Fibroblast of the aortic adventitia (primary cell): ENCODE measurements at places on chromosomes 11 and 22.

DNA sequence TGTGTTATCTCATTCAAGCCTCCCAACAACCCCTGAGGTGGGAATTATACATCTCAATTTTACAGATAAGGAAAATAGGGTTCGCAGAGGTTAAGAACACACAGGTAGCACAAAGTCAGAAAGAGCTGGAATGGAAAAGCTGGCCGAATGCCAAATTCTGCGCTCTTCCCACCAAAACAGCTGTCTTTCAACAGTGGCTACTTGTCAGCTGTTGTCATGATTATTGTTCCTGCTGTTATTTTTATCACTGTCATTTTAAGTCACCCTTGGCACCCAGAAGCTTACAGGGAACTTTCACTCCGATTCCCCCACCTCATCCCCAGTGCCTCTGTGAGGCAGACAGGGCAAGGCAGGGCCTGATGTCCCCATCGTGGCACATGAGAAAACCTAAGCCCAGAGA, 74.5 kb upstream of the CSNK2A3 start:
- DNase-seq = no peak

DNA sequence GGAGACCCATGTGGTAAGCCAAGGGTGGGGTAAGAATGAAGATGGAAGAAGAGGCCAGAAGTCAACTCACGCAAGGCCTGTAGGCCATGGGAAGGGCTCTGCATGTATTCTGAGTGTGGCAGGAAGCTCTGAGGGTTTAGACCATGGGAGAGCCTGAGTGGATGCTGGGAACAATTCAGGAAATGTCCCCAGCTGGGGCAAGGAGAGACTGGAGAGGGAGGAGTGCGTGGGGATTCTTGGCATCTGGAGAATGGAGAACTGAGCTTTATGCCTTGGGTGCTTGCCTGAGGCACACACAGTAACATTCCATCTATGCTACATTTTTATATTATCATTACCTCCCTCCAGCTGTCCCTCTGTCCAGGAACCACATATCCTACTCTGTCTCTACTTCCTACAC, 50.4 kb upstream of the CD82 start:
- DNase-seq = peak; percentile 12

DNA sequence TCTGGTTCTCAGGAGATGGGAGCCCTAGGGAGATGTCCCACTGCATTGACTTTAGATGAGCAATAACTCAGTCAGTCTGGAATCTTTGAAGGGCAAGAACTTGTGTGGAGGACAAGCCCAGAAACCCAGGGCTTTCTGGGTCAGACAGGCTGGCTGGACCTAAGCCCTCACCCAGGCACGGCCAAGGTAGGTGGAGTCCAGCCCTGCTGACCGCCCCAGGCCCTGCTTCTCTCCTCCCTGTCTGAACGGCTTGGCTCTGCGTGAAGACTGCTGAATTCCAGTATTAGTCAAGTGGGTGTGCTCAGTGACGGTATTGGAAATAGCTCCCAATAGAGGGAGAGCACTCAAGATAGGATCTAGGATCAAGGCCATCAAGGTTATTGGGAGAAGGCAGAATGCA, 6.1 kb downstream of the CXCR5 start:
- peak; percentile 91 for DNase-seq

- no peak for DNase-seq
These were observed 26.0 kb downstream of the IL10RA start for GRCh38 chr11:118012083-118012669.

GRCh38 chr11:27467181-27467913, 5.2 kb downstream of the LGR4 start:
- no peak for DNase-seq

DNA sequence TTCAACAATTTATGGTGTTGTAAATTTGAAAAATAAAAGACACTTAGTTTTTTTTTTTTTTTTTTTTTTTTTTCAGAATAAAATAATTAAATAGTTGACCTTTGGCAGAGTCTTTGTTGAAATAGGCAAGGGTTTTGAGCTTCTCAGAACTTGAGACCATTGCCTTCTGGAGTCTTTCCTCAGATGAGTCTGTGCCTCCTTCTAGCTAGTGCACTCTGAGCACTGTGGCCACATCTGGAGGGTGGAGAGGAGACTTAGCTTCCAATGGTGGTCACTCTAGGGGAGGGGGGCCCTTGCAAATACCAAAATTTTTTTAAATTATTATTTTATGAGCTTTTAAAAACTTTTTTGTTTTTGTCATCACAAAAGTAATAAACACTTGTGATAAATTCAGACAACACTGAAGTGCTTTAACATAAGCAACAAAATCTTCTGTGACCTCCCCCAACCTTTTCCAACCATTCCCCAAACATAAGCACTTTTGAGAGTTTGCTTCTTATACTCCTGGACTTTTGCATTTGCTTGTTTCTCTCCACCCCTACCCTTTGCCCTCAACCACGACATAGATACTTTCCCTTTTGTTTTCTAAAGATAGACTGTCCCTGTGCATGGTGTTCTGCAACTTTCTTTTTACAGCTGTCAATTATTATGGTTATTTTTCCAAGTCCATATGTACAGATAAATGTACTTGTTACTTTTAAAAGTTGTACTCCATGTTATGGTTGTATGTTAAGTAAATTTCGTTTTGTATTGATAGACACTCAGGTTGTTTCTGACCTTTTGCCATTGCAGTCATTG, 41.1 kb downstream of the BMAL1 start:
- no peak for DNase-seq

DNA sequence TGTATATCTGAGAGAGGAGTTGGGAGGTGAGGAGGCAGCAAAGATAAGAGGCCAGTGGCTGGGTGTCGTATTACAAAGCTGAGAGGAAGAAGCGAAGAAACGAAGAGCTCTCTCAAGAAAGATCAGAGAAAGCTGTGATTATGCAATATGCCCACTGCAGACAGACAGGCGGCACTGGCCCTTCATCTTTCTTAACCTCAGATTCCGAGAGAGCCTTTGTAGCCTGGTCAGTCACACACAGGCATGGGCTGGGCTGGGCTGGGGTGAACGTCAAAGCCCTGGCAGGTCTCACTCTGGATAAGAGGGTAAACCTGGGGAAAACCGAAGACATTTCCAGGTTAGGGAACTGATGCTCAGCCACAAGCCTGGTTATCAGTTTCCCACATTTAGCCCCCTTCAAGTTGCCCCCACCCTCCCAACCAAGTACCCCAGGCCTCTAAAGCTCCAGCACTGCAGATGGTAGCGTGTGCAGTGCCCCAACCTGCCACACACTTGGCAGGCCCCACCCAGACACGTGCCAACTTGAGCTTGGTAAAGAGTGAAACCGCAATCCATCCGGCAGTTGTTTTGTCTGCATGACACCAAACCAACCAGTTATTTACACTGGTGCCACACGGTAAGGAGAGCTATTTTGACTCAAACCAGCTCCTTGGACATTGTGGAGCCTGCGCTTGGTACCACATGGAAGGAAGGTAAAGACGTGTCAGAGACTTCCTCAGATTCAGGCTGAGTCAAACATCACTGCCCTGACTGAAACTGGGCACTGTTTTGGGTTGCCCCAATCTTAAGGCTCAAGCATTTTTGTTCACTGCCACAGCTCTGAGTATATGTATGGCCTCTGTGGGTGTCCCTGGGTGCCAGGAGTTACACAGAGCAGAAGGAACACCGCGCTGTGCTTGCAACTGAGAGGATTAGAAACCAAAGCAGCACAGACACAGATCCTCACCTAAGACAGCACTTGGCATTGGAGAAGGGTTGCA, 135.9 kb downstream of the FDX1 start:
- DNase-seq = peak; percentile 44

- no peak for DNase-seq
These were observed 33.5 kb upstream of the FAM181B start for GRCh38 chr11:82767123-82767522.

GRCh38 chr11:114131461-114131864, 72.0 kb downstream of the ZBTB16 start:
- DNase-seq = no peak

GRCh38 chr11:9688716-9689511, 25.0 kb downstream of the SWAP70 start:
- DNase-seq = peak; percentile 98

DNA sequence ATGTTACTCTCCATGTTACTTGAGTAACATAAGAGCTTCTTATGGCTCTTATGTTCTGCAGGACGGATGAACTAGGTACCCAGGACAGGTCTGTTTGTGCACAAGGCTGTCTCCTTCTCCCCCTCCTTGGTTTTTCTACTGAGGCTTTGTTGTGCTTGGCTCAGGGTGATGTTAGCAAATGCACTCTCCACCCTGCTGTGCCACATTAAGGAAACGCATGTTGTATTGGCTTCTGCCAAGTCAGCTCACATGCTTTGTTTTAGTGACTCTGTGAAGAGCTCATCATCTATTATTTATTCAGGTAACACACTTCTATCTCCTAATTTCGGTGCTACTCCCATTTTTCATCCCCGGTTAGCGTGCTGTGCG, 108.3 kb downstream of the PTPRJ start:
- DNase-seq = peak; percentile 47

- no peak for DNase-seq
These were observed 11.9 kb downstream of the APOL2 start for GRCh38 chr22:36227396-36227795.

- DNase-seq = no peak
These were observed 57.3 kb upstream of the SORL1 start for GRCh38 chr11:121394785-121395184.

- no peak for DNase-seq
These were observed 7.3 kb upstream of the PDE2A start for GRCh38 chr11:72681226-72682153.

DNA sequence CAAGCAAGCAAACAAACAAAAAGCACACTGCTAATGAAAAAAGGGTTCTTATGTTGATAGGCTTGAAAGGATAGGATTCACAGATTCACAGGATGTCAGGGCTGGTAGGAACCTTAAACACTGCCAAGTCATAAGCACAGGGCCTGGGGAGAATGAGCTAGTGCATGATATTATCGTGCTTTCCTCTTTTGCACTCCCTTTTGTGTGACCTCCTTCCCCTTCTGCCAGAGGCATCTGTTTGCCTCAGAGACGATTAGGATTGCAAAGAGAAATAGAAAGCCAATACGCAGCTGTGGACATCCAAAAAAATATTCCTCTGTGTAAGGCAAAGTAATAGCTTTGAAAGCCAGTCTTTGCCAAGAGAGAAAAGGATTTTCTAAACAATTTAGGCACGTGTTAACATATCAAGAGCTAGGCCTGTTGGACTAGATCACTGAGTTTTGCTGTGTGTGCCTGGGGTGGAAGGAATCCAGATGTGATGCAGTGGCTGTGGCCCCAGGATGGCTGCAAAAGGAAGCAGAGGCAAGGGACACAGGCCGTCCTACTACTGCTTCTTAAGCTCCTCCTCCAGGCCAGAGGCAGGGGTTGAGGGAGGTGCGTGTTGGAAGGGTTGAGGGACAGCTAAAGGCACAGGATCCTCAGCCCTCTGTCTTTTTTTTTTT, 30.6 kb downstream of the MCHR1 start:
- peak; percentile 84 for DNase-seq

- no peak for DNase-seq
These were observed 34.0 kb downstream of the IGLL5 start for GRCh38 chr22:22921575-22921974.

GRCh38 chr11:73281201-73281741, 9.1 kb downstream of the P2RY6 start:
- no peak for DNase-seq

GRCh38 chr11:70551351-70552166, 153.2 kb downstream of the CTTN start:
- peak; percentile 45 for DNase-seq

DNA sequence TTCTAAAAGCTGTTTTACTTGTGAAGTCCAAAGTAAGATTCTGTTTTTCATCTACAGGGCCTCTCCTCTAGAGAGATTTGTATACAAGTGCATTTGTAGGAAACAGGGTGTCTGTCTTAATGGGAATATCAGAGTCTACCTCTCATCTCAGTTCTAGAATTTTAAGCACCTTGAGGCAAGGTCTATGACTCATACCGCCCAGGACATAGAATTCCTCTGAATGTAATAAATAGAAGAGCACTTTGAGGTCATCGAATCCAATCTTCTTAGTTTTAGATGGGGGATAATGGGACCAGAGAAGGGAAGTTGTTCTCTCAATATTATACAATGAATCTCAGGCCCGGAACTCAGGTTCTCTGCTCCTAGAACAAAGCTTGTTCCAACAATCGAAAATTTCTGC, 101.8 kb upstream of the TIMP3 start:
- DNase-seq = peak; percentile 16

GRCh38 chr22:35726398-35726797, 8.7 kb downstream of the APOL5 start:
- no peak for DNase-seq

DNA sequence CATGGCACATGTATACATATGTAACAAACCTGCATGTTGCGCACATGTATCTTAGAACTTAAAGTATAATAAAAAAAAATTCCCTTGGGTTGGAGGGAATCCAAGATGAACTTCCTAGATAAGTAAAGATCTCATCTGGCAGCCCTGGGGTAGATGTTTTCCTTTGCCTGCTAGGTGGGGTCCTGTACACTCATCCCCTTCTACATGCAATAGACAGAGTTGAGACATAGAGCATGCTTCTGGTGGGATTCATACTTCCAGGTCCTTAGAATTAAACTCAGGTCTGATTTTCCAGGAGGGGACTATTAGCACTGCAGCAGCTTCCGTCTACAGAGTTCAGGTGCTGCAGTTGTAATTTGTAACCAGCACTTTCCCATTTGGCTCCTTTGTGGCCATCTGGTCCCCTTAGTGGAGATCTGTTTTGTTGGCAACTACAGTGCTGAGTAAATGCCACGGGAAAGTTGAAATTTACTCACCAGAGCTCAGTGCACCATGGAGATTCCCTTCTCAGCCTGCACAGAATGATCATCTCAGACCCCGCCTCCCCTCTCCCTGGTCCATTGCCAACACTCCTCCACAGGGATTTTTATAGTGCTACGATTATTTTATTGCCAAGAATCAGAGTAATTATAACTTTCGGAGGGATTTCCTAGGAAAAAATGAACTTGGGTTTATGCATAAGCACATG, 220.1 kb upstream of the E2F8 start:
- DNase-seq = peak; percentile 79

DNA sequence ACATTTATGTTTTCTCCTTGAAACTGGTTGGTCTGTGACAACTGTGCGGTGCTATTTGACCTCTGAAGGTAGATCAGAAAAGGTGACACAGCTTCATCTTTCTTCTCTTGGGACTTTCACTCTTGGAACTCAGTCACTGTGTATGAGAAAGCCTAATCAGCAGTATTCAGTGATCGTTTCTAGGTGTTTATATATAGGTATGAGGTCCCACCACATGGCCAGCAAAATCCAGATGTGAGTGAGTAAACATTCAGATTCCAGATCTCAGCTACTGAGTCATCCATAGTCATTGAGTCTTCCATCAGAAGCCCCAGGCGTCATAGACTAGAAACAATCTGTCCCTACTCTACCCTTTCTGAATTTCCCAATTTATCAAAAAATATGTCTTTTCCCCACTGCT, 117.3 kb upstream of the CTSC start:
- DNase-seq = peak; percentile 12

- no peak for DNase-seq
These were observed 11.8 kb upstream of the KCNJ11 start for GRCh38 chr11:17400048-17400775.

- DNase-seq = peak; percentile 10
These were observed 125.6 kb upstream of the LMO1 start for GRCh38 chr11:8389029-8389996.

DNA sequence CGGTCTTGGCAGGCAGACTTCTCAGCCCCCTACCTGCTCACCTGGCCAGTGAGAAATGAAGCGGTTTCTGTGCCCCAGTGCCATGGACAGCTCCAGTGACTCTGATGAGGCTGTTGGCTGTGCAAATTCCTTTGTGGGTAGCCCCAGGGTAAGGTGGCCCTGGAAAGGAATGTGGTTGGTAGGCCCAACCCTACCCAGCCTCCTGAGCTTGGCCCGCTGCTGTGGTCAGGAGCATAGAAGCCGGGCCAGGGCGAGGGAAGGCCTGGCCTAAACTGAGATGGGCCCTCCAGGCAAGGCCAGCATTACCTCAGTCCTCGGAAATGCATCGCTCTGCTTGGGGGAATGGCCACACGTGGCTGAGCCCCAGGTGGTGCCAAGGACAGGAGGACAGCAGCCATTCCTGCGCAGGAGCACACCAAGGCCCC, 16.9 kb downstream of the DAGLA start:
- DNase-seq = no peak
